Forelimb muscle (tissue), 1 donor: ENCODE measurements at places on chromosomes 16 and 17. TPM values are rescaled to one million over a fixed set of nuclear protein-coding genes. Genes with fewer than 3 reads are reported as not detected.

DNA sequence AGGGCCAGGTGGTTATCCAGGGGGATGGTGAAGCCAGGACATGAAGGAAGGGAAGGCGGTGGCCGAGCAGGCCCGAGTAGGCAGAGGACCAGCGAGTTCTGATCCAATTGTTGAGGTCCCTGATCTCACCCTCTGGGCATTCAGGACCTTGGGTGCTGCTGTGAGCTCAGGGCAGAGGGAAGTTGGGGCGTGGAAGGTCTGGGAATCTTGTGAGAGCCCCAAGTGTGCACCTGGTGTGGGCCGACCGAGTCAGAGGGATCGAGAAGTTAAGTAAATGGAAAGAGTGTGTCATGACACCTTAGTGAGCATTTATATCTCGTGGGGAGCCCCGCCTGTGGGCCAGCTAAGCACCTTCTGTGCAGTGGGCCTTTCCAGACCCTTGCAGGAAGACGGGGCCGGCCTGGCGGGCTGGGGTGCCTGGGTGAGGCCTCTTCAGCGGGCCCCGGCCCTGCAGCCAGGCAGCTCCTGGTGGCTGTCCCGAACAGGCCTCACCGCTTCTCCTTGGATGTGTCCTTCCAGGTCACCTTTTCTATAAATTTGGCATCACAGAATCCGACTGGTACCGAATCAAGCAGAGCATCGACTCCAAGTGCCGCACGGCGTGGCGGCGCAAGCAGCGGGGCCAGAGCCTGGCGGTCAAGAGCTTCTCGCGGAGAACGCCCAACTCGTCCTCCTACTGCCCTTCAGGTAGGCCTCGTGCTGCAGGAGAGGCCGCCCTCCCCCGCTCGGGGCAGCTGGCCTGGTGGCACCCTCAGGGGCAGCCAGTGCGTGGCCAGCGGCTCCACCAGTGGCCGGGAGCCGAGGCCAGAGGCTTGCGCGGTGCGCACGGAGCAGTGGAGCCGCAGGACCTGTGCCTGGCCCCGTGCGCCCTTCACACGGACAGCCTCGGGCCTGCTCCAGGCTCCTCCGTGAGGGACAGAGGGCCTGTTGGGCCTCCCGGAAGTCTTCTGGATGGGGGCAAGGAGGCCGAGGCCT is 76.0 kb downstream of the BANP start:
- DNase-seq = no peak

DNA sequence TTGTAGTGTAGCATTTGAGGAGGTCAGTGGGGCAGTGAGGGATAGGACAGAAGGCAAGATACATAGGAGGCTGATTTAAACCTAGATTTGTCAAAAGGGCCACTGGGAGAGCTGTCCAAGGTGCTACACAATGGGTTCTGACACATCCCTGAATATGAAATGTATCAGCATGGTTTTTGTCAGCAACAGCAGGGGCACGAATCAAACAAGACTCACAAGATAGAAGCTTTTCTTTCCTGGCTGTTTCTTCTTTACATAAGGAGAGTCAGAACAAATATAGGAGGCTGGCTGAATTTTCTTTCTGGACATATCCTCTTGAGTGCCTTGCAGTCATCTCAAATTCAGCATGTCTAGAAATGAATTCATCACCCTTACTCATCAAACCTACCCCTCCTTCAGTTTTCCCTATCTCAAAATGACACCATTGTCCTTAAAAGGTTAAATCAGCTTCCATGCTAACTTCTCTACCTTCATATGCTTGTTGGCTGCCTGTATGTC is 130.5 kb downstream of the NPIPB5 start:
- DNase-seq = no peak

- DNase-seq = no peak
These were observed 17.7 kb upstream of the MRPL38 start for GRCh38 chr17:75922173-75922961.

GRCh38 chr17:36878216-36878615 is 59.1 kb upstream of the LHX1 start:
- DNase-seq = no peak

DNA sequence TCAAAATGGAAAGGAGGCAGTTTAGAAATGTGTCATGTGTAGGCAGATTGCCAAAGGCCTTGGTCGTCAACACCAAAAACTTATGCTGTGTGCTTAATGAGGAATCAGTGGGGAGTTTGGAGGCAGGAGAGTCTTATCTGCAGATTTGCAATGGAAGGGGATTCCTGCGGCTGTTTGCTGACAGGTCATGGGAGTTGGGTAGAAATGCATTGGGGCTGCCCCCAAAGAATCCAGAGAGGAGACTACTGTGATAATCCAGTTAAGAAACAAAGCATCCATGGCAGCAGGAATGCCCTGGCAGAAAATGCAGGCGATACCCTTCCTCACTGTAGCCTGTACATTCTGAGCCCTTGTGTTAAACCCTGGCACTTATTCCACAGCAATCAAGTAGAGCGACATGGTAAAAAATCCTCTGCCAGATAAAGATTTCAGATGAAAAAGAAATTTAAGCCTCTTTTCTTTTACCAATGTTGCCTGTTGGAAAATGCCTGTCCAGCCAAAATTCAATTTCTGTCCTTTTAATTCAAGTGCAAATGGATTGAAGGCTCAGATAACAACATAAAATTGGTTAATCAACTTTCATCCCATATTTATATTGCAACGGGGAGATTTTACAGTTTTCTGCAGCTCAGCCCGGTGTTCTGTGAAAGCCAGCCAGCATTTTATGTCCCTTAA is 491.0 kb upstream of the CDH5 start:
- DNase-seq = no peak

DNA sequence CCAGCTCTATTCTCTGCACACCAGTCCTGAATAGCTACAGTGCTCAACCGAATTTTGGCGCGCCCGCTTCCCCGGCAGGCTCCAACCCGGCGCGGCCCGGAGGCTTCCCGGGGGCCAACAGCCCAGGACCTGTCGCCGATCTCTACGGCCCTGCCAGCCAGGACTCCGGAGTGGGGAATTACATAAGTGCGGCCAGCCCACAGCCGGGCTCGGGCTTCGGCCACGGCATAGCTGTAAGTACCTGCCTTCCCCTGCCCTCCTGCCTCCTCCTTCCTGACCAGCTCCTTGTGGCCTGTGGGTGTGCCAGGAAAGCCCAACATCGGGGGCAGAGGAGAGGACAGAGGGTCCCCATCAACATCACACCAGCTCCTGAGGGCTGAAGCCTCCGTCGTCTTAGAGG is 70.2 kb downstream of the CCDC182 start:
- no peak for DNase-seq

- DNase-seq = no peak
These were observed 95.0 kb downstream of the ADCY9 start for GRCh38 chr16:4021070-4021779.

DNA sequence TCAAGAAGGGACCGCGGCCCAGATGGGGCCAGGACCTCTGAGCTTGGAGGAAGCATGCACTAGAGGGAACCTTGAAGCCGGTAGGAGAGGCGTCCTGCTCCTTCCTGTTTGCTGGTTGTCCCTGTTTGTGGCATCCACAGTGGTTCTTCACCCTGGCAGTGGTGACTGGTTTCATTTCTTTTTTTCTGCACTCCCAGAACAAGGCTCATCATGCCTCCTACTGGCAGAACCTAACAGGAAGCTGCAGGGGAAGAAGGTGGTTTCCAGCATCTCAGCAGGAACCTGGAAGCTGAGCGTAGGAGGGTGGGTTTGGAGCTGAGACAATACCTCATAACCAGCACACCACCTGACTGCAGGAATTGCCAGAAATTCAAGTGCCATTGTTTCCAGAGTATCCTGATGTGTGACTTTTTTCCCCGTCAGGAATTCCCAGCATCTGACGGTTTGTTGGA is 5.8 kb downstream of the TMEM231 start:
- no peak for DNase-seq

GRCh38 chr16:88782454-88783390 is 2.3 kb downstream of the PIEZO1 start:
- DNase-seq = no peak

The INCA1 gene
- polyA plus RNA-seq = 5.0 TPM

The SHISA6 gene
- 8.9 TPM for polyA plus RNA-seq

The ELMO3 gene
- polyA plus RNA-seq = 1.1 TPM
